ENCODE measurements at places on chromosomes 4 and X.

DNA sequence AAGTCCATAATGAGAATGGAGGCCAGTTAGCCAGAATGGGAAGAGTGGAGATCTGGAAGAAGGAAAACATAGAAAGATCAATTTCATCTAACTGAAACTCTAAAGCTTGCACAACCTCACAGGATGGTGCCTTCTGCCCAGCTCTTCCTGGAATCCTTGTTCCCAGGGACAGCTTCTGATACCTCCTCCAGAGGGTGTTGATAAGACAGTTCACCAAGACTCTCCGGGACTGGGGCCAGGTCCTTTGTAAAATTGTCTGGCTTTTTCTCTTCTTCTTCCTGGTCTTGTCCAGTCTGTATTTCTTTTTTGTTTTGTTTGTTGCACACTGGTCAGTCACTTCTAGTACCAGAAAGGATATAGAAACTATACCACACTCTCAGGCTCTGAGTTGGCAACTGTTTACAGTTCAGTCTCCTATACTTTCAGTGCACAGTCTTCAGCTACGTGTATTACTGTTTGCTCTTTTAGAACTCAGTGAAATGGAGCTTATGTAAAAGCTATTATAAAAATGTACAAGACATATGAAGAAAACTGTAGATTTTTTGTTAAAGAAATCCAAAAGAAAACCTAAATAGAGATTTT is 142.8 kb upstream of the RPL34 start:
- H3K4me1 ChIP-seq, result no peaks in the 10 kb centered on the region
- H3K36me3 ChIP-seq, result no peaks in the 10 kb centered on the region
- no peak overlapping the region for H3K4me3 ChIP-seq
- no peak overlapping the region for H3K27ac ChIP-seq

GRCh38 chr4:73257651-73258435 is 755 bp downstream of the ANKRD17 start:
- peak overlapping the region; percentile 98 for H3K27ac ChIP-seq
- peaks cover 9% of the 10 kb centered on the region for H3K4me1 ChIP-seq
- no peaks in the 10 kb centered on the region for H3K27me3 ChIP-seq
- peak; percentile 23 for DNase-seq
- H3K36me3 ChIP-seq, result no peaks in the 10 kb centered on the region

GRCh38 chr4:94841864-94842221 is 84.1 kb downstream of the BMPR1B start:
- DNase-seq, result no peak

GRCh38 chr4:71275570-71275969 is 63.2 kb upstream of the SLC4A4 start:
- H3K27me3 ChIP-seq, result no peaks in the 10 kb centered on the region
- H3K4me1 ChIP-seq, result no peaks in the 10 kb centered on the region
- H3K36me3 ChIP-seq, result peaks cover 8% of the 10 kb centered on the region
- peak overlapping the region; percentile 20 for H3K27ac ChIP-seq

DNA sequence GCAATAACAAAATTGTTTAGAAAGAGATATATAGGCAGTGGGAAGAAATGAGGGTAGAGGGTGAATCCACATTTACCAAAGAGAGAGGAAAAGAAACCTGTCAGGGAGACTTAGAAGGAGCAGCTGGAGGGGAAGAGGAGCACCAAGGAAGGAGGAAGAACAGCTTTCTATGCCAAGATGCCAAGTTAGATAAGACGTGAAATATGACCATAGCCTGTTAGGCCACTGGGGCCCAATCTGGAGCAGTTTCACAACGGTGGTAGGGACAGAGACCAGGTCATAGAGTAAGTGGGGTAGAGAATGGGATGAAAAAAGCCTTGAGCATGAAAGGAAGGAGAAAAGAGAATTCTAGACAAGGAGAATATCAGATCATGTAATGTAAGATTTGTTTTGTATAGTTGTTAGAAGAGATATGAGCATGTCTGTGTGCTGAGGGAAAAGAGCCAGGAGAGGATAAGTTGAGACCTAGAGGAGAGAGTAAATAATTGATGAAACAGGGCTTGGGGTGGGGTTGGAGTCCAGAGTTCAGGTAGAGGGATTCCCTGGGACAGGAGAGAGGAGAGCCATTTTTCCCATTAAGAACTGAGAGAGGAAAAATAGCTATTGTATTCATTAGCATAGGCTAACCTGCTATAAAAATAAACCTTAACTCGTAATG is 4.4 kb upstream of the SOWAHB start:
- no peak overlapping the region for H3K4me3 ChIP-seq
- H3K4me1 ChIP-seq, result no peaks in the 10 kb centered on the region
- H3K27ac ChIP-seq, result no peak overlapping the region
- no peaks in the 10 kb centered on the region for H3K27me3 ChIP-seq

GRCh38 chr4:30950737-30951136 is 230.6 kb downstream of the PCDH7 start:
- no peaks in the 10 kb centered on the region for H3K36me3 ChIP-seq
- no peak for DNase-seq
- H3K27me3 ChIP-seq, result no peaks in the 10 kb centered on the region
- H3K27ac ChIP-seq, result no peak overlapping the region
